Activated naive CD4-positive, alpha-beta T cell treated with anti-CD3 and anti-CD28 coated beads, Interleukin-2, amount 50 U/mL, for 72 hours (primary cell): ENCODE measurements at places on chromosomes 4 and X. TPM values are rescaled to one million over a fixed set of nuclear protein-coding genes. Genes with fewer than 3 reads are reported as not detected.

GRCh38 chrX:135421932-135422809, at the start of gene SMIM10L2A:
SMIM10L2A (plus strand) TSS chrX:135421944; CDS start chrX:135422132, 188 bp downstream.
- DNase-seq: peak; percentile 4

GRCh38 chrX:136697156-136697555, 49.2 kb downstream of the CD40LG start:
- no peak for DNase-seq

GRCh38 chr4:151094290-151094751, 5.1 kb upstream of the RPS3A start:
- no peak for DNase-seq

- DNase-seq: no peak
These were observed 25.1 kb downstream of the OCRL start for GRCh38 chrX:129565046-129565650.

The CC2D2A gene
- total RNA-seq: not detected

DNA sequence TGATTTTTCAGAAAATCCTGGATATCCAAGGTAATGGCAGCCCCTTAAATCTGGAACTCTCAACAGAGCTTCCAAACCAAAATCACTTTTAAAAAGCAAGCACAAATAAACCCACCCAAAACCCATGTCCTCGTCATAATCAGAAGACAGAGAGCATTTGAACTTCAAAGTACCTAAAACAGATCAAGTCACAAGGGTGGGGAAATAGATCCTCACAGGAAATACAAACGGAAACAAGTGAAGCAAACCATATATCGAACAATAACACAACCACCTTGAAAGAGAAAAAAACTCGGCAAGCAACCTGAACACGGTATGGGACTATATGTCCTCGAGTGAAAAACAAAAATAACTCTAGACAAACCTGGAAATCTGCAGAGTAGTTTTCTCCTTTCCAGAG, 15.9 kb upstream of the CCNQ start:
- no peak for DNase-seq

GRCh38 chr4:80276931-80277330, 10.5 kb downstream of the FGF5 start:
- DNase-seq: no peak

GRCh38 chr4:17168571-17168970, 270.1 kb upstream of the LDB2 start:
- DNase-seq: no peak

DNA sequence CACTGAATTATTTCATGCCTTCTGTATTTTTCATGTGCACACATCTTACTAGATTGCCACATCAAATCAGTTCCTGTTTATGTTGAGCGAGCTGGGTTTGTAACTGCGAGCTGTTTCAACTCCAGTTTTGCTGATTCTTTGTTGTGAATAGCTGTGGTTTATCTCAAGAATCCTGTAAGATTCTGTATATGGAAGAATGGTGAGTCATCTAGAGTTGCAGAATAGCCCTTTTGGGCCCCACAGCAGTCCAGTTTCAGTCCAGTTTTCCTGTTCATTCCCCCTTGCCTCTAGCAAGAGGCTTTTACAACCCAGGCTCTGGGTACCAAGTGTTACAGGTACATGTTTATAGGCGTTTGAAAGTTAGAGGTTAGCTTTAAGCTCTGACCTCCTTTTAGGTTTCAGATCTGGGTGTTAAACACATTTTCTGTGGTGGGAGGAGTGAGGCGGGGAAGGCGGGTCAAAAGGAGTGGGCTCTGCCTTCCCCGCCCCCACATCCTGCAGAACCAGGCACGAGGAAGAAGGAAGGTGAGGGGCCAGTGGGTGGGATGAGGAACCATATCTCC, 32.7 kb downstream of the TBC1D14 start:
- DNase-seq: peak; percentile 22
